Activated CD4-positive, alpha-beta T cell treated with anti-CD3 and anti-CD28 coated beads, Interleukin-2, amount 50 U/mL, for 1 hour (primary cell): ENCODE measurements at places on chromosomes 5 and 9.

DNA sequence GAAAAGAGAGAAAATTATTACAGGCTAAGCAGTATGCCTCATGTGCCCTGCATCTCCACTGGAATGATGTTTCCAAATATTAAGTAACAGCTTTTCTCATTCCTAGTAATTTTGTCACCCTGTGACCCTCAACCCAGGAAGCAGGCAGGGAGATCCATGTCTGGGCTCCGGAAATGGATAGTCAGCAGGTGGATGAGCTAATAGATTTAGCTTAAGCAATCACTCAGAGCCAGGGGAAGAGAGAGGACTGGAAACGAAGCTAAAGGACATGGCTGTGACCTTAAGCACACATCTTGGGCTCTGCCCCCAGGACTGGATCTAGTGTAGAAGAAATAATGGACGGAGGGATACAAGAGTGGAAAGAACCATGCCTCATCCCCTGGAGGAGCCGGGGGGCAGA is 89.5 kb downstream of the ARSB start:
- no peak for DNase-seq

GRCh38 chr9:34413231-34413852 is 36.6 kb upstream of the MYORG start:
- peak; percentile 29 for DNase-seq

DNA sequence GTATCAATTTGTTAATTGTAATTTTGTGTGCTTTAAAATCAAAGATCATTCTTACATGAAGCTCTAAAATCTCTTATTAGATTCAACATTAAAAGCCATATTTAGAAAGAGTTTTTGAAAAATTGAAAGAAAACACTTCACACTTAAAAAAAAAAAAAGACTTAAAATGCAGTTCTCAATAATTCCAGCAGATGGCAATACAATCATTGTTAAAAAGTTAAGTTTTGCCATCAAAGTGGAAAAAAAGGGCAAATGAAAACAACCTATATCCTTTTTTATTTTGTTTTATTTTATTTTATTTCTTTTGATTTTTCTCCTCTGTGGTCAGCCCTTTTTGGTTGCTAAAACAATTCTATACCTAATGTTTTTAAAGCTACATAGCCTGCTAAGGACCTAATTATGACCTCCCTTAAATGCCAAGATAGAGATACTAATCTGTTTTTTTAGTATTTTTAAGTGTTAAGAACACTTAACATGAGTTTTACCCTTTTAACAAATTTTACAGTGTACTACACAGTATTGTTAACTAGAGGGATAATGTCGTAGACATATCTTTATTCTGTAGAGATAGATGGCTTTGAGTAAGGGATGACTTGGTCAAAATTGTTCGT is 154.2 kb upstream of the DAB2 start:
- no peak for DNase-seq

DNA sequence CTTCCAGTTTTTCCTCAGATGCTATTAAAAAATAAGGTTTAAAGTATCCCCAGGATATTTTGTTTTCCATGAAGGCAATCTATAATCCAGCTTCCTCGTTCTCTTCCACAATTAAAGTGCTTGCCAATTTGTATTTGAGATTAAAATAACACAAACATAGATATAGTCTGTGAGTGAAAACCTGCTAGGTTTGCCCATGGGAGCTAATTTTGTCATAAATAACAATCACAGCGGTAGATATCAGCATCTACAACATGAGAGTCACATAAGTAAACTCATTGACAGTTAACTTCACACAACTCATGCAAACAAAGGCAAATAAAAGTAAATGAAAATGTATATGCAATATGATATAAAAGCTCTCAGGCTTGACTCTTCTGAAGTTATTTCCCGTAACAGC is 29.2 kb upstream of the RASGRF2 start:
- no peak for DNase-seq

DNA sequence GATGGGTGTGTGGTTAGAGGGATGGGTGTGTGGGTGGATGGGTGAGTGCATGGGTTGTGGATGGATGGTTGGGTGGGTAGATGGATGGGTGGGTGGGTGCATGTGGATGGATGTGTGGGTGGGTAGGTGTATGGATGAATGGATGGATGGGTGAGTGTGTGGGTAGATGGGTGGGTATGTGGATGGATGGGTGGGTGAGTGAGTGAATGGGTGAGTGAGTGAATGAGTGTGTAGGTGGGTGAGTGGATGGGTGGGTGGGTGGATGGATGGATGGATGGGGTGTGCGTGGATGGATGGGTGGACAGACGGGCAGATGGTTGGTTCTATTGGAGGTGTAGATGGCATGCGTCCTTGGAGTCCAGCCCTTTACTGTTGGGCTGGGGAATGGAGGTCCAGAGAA is 17.2 kb downstream of the STKLD1 start:
- no peak for DNase-seq

- DNase-seq = no peak
Measured at GRCh38 chr9:35680331-35681105, 6.8 kb downstream of the CA9 start.

GRCh38 chr5:179759581-179760551 is 27.2 kb downstream of the MAML1 start:
- DNase-seq = no peak

DNA sequence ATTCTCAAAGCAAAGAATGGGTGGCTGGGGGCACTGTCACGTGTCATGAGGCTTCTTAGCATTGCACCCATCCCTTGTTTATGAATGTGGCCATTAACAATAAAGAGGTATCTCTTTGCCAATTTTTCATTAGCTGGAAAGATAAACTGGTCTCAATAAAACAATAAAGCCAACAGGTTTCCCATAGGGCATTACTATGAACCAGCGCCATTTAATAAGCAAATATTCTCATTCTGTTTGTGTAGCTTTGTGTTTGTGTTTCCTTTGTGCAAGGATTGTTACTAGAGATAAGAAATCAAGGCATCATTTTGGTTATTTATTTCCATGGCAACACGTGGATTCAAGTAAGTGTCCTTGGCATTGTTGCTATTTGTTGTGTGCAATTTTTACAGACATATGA is 37.6 kb upstream of the CAST start:
- DNase-seq = no peak

- no peak for DNase-seq
Measured at GRCh38 chr5:159003045-159004030, 96.4 kb downstream of the EBF1 start.

- DNase-seq = no peak
Measured at GRCh38 chr5:150066901-150067396, 19.4 kb downstream of the CSF1R start.

DNA sequence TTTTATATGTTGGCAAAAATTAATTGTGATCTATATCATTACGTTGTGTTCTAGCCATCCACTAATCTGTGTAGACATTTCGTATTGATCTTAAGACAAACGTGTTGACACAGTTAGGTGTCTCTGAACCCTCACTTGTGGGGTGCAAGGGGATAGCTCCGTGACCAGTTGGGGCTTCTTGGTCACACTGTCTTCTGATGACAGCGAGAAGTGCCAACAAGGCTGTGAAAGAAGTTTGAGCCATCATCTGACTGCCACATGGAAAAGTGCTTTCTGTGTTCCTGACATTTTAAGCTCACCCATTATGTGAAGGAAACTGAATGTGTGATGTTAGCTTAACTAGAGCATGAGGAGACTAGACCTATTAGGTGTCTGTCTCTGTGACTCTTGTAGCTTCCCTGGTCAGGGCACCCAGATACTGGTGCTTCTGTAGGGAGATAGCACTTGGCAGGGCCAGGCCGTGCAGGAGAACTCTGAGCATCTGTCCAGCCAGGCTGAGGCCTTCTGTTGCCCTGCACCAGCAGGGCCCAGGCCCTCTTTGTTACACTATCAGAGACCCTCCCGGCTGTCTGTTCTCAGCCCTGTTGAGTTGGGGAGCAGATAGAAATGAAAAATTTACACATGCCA is 52.8 kb upstream of the PHF2 start:
- DNase-seq = no peak

GRCh38 chr9:750249-750967 is 91.1 kb upstream of the DMRT1 start:
- DNase-seq = no peak

GRCh38 chr9:75938946-75939345 is 48.5 kb downstream of the PCSK5 start:
- no peak for DNase-seq

DNA sequence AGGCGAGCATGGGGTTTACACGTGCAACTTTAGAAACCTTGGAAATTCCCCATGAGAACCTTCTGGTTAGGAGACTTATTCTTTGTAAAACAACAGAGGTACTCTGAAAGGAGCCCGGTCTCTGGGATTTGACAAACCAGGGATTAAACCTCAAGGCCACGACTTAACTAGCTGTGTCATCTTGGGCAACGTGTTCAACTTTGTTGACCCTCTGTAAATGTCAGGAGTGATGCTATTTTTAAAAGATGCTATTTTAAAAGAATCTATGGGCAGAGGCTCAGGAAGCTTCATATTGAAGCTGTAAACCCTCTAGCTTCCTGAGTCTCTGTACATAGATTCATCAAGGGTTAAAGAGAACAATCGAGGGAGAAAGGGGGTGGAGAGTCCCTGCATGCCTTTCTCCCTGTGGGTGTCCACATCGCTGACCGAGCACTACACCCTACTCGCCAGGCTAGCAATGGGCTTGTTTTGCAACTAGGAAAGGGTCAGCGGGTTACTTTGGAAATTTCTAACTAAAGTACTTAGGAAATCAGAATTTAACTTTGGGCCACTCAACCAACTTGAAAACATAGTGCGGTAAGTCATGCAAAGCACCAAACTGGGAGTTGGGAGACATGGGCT is 2.1 kb downstream of the SLC36A2 start:
- no peak for DNase-seq
